Chondrocyte (in vitro differentiated cells): ENCODE measurements at places on chromosomes 5 and 9.

DNA sequence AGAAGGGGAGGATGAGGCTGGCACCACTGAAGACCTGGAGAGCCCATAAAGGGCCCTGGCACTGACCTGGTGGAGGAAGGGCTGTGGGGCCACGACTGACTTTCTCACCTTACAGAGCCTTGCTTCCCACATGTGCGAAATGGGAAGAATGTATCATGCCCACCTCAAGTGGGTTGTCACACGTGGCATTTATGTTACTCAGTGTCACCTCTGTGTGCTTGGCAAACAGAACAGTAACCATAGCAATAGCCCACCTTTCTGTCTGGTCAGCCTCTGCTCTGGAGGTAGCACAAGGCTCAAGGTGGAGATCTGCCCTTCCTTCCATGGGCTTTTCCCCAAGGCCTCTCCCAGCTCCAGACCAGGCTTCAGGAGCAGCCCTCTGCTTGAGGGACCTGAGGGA is 16.7 kb downstream of the TCF7 start:
- no peak overlapping the region for H3K4me3 ChIP-seq
- peaks cover 14% of the 10 kb centered on the region for H3K4me1 ChIP-seq
- DNase-seq: peak; percentile 48
- peaks cover 11% of the 10 kb centered on the region for H3K36me3 ChIP-seq

- no peak overlapping the region for H3K4me3 ChIP-seq
- H3K36me3 ChIP-seq: no peaks in the 10 kb centered on the region
- no peak for DNase-seq
- H3K4me1 ChIP-seq: no peaks in the 10 kb centered on the region
- peaks cover 37% of the 10 kb centered on the region for H3K27me3 ChIP-seq
- H3K27ac ChIP-seq: no peak overlapping the region
Observed at GRCh38 chr5:167539747-167540146, 751.7 kb upstream of the WWC1 start.

GRCh38 chr5:150787656-150788055 is 9.1 kb downstream of the SMIM3 start:
- peaks cover 45% of the 10 kb centered on the region for H3K4me1 ChIP-seq
- DNase-seq: no peak
- no peaks in the 10 kb centered on the region for H3K27me3 ChIP-seq

DNA sequence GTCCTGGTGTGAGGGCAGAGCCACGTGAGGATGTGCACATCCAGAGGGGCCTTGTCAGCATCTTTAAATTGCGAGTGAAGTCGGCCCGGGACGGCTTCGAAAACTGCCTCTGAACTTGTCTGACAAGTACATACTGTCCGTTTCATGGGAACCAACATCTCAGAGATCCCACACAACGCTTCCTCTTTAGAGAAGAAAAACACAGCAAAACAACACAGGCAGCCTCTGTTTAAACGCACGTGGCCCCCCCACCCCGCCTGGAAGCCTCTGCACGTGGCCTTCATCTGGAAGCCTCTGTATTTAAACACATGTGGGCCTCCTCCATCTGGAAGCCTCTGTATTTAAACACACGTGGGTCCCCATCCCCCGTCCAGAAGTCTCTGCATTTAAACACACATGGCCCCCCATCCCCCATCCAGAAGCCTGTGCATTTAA is 29.2 kb downstream of the CEP72 start:
- no peak overlapping the region for H3K27ac ChIP-seq
- H3K36me3 ChIP-seq: peaks cover 18% of the 10 kb centered on the region
- H3K27me3 ChIP-seq: no peaks in the 10 kb centered on the region
- H3K4me1 ChIP-seq: peaks cover 8% of the 10 kb centered on the region

- no peaks in the 10 kb centered on the region for H3K27me3 ChIP-seq
- H3K27ac ChIP-seq: peak overlapping the region; percentile 74
- peaks cover 77% of the 10 kb centered on the region for H3K4me1 ChIP-seq
- peaks cover 9% of the 10 kb centered on the region for H3K36me3 ChIP-seq
- no peak overlapping the region for H3K4me3 ChIP-seq
Observed at GRCh38 chr9:98249771-98250170, 5.7 kb downstream of the TBC1D2 start.

- peaks cover 12% of the 10 kb centered on the region for H3K36me3 ChIP-seq
- H3K4me1 ChIP-seq: no peaks in the 10 kb centered on the region
- no peak overlapping the region for H3K27ac ChIP-seq
- no peak overlapping the region for H3K4me3 ChIP-seq
- DNase-seq: no peak
Observed at GRCh38 chr9:77271023-77271690, 93.8 kb downstream of the VPS13A start.

DNA sequence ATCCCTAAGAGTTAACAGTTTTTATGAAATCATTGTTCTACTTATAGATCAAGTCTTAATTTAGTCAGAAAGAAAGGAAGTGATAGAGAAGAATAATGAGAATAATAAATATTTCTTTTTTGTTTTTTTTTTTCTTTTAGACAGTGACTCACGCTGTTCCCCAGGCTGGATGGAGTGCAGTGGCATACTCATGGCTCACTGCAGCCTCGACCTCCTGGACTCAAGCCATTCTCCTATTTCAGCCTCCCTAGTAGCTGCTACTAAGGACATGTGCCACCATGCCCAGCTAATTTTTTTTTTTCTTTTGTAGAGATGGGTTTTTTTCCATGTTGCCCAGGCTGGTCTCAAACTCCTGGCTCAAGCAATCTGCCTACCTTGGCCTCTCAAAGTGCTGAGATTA is 11.0 kb downstream of the IFNA21 start:
- peaks cover 7% of the 10 kb centered on the region for H3K4me1 ChIP-seq
- H3K27me3 ChIP-seq: peaks cover 11% of the 10 kb centered on the region
- no peak for DNase-seq
- H3K27ac ChIP-seq: no peak overlapping the region
- H3K36me3 ChIP-seq: no peaks in the 10 kb centered on the region

DNA sequence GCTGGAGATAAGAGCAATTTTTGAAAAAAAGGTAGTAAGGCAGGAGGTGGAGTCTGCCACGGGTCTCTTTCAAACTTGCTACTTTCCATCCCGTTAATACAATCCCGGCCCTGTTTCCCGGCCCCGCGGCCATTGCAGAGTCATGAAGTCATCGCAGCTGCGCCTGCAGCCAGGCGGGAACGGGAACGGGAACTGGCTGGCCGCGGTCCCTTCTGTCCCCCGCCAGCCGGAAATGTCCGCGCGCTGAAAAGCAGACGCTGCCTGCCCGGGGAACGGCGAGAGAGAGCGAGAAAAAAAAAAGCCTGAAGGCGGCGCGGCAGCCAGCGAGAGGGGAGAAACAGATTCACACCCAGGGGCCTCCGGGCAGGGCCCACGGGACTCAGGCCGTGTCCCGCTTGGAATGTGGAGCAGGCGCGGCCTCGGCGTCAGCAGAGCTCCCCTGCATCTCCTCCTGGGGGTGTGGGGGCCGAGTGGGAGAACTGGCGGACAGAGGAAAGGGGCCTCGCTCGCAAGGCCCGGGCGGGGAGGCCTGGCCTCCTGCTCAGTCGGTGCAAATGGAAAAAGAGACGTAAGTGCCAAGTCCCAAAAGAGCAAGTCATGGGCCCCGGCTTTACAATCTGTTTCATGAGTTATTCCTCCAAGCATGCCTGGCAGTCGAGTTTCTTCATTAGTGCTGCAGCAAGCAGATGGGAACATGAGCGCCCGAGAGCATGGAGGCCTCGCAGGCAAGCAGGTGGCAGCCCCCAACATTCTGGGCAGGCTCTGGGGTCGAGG is 201.2 kb upstream of the GAS1 start:
- no peaks in the 10 kb centered on the region for H3K27me3 ChIP-seq
- no peaks in the 10 kb centered on the region for H3K36me3 ChIP-seq
- peak overlapping the region; percentile 74 for H3K4me3 ChIP-seq
- H3K27ac ChIP-seq: peak overlapping the region; percentile 100
- DNase-seq: peak; percentile 96
- peaks cover 22% of the 10 kb centered on the region for H3K4me1 ChIP-seq

GRCh38 chr5:72146056-72146455 is 38.8 kb downstream of the MAP1B start:
- no peak overlapping the region for H3K4me3 ChIP-seq
- H3K4me1 ChIP-seq: peaks cover 84% of the 10 kb centered on the region
- peak overlapping the region; percentile 68 for H3K27ac ChIP-seq
- no peaks in the 10 kb centered on the region for H3K27me3 ChIP-seq

DNA sequence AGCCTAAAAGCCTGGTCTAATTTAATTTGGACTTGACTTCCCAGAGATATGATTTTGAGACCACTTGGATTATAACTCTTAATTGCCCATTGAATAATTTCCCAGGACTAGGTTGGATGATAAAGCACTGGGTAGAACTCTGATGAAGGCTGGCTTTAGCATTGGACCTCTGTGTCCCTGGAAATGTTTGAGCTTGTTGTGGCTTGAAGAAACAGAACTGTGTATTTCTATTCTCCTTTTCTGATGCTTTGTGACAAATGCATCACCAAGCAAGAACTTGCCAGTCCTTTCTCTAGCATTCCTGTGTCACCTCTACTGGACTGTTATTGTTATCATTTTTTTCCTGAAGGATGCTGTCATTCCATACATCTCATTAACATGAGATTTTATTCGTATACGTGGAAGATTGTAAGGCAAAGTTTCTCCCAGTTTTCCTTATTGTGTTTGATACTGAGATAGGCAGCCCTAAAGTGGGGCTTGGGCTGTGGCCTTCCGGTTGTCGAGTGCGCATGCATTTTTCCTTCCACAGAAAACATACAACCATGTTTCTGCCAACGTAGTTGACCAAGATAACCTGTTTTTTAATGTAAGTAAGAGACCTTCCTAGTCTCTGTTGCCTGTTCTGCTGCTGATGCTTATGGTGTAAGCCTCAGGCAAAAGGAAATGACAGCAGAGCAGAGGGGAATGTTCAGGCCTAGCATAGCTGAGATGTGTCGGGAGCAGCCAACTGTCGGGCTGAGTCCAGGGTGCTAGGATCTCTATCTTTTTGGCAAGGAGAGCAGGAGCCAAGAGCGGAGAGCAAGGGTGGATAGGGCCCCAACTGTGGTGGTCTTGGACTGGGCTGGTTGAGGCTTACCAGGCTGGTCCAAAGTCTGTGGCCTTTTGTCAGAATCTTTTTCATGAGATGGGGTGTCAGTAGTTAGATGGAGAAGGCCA is 2.3 kb downstream of the NTRK2 start:
- no peak for DNase-seq
- H3K4me1 ChIP-seq: peaks cover 61% of the 10 kb centered on the region
- H3K36me3 ChIP-seq: peaks cover 1% of the 10 kb centered on the region
- peak overlapping the region; percentile 69 for H3K27ac ChIP-seq
- peak overlapping the region; percentile 92 for H3K4me3 ChIP-seq
- peaks cover 2% of the 10 kb centered on the region for H3K27me3 ChIP-seq
